ENCODE measurements at places on chromosomes 4 and X.
A peak's percentile ranks its signal among the peaks of the same experiment; 100 is the strongest.

DNA sequence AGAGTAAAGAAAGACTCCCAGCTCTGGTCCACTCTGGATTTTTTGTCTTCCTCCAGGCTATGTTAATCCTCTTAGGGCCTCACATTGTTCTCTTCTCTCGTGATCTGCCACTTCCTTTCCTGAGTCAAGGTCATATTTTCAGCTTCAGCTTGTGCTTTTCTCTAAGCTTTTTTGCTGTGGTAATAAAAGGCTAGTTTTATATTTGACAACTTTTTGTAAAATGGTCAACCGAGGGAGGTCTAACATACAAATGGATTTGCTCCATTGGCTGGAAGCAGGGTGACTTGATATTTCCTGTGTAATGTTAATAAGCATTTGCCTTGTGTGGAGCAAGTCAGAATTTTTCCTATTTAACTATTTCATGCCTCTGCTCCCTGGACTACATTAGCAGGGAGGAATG is 239.7 kb downstream of the RAB28 start:
- DNase-seq = no peak

- peak; percentile 79 for DNase-seq
These were observed at the start of gene MID1 for GRCh38 chrX:10620121-10620699. Gene MID1 (minus strand): TSS chrX:10620585. CDS start chrX:10567547, 53,038 bp downstream.

DNA sequence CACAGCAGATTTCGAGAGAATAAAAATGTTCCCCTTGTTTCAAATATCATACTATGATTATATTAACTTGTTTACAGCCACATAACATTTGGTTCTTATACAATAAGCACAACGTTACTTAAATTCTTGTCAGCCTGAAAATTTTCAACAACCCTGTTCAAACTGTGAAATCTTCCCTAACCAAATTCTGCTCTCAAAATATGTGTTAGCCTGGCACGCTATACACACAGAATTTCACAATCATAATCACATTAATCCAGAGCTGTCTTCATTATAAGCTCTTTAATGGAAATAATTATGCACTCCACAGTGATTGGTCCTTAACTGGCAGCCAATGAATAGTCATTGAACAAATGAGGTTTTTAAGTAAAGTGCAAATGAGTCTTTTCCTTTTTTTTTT is 7.3 kb upstream of the PRSS12 start:
- DNase-seq = no peak

GRCh38 chr4:83009529-83009928 is 1.1 kb downstream of the LIN54 start:
- no peak for DNase-seq

DNA sequence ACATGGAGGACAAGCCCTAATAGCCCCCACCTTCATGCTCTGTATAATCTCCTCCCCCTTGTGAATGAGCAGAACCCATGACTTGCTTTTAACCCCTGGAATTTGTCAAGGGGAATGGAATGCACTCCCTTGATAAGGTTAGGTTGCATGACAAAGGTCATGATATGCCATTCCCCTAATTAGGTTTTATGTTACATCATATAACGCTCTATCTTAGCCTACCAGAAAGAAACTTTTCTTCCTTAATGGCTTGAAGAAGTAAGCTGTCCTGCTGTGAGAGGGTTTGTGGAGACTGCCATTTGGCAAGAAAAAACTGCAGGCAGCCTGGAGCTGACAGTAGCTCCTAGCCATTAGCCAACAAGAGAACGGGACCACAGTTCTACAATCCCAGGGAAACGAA is 399.8 kb upstream of the MAD2L1 start:
- no peak for DNase-seq

GRCh38 chr4:118767109-118767508 is 68.8 kb downstream of the SEC24D start:
- DNase-seq = no peak

DNA sequence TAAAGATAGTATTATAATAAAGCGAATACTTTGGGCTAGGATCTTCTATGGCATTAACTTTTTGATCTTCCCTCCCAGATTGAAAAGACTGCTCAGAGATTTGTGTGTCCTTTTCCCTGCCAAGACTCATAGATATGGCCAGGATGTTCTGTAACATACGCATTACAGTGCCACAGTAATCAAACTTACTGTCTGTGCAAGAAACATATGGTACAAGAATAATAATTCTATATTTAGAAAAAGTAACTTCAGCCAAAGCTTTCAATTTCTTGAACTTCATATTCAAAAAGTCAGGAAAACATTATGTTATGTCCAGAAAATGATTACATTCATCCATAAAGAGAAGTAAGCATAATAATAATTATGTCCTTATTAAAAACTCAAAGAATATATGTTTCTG is 100.9 kb upstream of the GUCY1A1 start:
- DNase-seq = no peak

DNA sequence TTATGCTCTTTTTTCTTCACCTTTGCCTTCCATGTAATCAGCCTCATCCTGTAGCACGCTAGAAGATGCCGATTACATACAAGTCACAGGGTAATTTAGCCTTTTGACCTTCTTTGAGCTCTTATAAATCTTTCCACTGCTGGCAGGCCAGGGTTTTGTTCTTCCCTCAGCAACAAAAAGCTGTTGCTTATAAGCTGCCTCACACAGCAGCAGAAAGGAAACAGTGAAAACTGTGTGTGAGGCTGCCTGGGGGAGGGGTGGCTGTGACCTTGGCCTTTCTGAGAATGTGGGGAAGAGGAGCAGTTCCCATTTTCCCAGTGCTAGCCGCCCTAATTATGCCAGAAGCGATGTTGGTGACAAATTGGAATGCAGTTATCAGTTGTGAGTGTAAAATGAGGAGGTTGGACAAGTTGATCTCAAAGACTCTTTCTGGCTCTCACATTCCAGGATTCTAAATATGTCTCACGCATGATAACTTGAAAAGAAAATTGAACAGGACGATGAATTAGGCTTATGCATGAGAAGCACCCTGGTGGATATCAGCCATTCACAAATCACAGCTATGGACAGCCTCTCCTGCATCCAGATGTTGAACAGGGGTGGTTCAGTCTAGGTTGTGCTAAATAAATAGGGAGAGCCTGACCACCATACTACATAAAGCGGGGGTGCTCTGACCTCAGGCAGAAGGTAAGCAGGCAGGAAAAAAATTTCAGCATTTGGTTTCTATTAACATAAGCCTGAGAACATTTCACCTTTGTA is 25.7 kb downstream of the SLITRK2 start:
- no peak for DNase-seq
